Stimulated activated CD4-positive, alpha-beta T cell treated with anti-CD3 and anti-CD28 coated beads, Interleukin-1b, Interleukin-23, amount 100 ng/mL, for 24 hours (primary cell): ENCODE measurements at places on chromosomes 5 and 9.

GRCh38 chr5:23385036-23385435, 122.4 kb upstream of the PRDM9 start:
- DNase-seq, result no peak

DNA sequence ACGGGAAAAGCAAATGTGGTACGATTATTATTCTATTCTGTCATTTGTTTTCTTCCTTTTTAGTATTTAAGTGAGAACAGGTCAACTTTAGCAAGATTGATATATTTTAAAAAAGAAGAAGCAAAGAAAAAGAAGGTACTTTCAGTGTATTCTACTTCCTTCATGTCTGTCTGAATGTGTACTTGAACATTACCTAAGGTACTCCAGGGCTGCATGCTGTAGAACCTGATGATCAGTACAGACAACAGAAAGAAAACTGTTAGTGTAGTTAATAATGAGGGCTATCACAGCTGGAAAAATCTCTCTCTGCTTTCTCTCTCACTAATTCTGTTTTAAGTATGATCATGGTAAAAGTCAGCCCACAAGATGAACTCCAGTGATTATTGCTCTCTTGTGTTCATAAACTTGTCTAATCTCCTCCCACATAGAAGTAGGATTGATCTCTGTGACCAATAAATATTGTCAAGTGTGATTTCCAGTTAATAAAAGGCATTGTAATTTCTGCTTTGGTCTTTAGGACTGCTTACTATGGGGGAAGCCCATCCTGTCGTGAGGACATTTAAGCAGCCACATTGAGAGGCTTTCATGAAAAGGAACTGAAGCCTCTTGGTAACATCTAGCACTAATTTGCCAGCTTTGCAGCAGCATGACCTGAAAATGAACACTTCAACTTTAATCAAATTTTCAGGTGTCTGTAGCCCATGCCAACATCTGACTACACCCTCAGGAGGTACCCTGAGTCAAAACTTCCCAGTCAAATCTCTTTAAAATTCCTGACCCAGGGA, 864.0 kb upstream of the ACO1 start:
- DNase-seq, result no peak

DNA sequence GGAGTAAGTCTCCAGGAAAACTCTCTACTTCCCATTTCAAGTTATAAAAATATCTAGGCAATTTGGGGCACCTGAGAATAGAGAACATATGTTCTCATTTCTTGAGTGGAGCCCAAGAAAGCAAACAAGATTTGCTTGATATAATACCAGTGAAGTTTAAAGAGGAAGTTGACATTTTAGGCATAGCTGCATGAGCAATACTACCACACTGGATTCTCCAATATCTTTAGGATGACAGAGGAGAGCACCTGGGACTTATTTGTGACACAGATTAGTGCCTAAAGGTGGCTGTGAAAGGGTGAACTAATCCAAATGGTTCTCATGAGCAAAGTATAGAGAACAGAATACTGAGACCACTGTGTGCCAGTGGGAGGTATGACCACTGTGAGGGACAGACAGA, 423.5 kb upstream of the RIOK2 start:
- no peak for DNase-seq

DNA sequence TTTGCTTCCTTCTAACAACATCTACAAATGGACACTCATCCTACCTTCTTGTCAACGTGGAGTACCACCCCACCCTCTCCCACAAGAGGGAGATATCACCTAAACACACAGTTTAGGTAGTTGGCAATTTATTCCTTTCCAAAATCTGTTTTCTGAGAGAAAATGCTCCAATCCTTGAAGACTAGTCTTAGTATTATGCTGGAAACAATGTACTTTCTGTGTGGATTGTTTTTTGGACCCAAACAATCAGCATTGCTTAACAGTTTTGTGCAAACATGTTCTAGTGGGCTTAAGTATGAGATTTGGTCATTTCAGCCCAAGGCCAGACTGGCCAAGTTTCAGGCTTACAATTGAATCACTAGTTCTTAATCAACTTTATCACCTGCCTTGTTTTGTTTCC, 359.1 kb downstream of the ARHGEF28 start:
- DNase-seq, result no peak

DNA sequence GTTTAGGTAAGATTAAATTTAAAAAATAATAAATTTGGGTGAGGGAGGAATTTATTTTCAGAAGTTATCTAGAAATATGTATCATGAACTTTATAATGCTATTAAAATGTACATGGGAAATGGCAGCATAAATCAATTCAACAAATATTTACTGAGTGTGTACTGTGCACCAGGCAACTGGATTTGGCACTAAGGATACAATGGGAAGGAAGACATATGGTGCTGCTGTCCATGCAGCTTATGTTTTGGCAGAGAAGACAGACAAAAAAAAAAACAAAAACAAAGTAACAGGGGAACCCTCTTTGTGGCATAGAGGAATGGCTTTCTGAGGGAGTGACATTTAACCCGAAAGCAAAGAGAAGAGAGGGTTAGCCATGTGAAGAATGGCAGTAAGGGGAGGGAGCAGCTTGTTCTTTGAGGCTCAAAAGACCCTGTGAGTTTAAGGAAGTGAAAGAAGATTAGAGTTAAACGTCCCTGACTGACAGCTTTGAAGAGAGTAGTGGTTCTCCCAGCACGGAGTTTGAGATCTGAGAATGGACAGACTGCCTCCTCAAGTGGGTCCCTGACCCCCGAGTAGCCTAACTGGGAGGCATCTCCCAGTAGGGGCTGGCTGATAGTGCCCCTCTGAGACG, 23.9 kb downstream of the CNTRL start:
- no peak for DNase-seq

- no peak for DNase-seq
Measured at GRCh38 chr5:11319836-11320580, 559.0 kb upstream of the DAP start.

- DNase-seq, result no peak
Measured at GRCh38 chr9:123300554-123300953, 32.2 kb upstream of the STRBP start.

GRCh38 chr5:135264451-135265440, 134.3 kb downstream of the MACROH2A1 start:
- no peak for DNase-seq

DNA sequence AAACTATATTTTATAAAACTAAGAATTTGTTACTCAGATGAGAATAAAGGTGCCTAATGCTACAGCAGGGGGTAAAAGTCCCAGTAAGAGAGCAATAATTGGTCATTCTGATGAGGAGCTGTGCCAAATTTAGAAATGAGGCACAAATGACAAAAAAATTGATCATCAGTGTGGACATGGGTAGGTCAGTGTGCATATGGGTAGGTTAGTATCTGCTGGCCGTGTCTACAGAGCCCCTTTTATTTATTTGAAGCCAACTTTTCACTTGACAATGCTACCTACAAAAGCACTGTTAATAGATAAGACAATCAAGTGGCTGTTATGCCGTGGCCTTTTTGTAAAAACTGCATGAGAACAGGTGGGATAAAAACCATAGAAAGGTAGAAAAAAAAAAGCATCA, 454.6 kb downstream of the RAB3C start:
- DNase-seq, result no peak

- no peak for DNase-seq
Measured at GRCh38 chr5:403995-404394, 39.0 kb upstream of the EXOC3 start.

- no peak for DNase-seq
Measured at GRCh38 chr9:11618241-11618805, 1005.5 kb upstream of the PTPRD start.

- DNase-seq, result no peak
Measured at GRCh38 chr5:73143716-73144115, 23.3 kb downstream of the TMEM171 start.

- DNase-seq, result no peak
Measured at GRCh38 chr5:38636626-38637025, 80.2 kb upstream of the LIFR start.

- no peak for DNase-seq
Measured at GRCh38 chr5:112329419-112330090, 89.5 kb downstream of the EPB41L4A start.

DNA sequence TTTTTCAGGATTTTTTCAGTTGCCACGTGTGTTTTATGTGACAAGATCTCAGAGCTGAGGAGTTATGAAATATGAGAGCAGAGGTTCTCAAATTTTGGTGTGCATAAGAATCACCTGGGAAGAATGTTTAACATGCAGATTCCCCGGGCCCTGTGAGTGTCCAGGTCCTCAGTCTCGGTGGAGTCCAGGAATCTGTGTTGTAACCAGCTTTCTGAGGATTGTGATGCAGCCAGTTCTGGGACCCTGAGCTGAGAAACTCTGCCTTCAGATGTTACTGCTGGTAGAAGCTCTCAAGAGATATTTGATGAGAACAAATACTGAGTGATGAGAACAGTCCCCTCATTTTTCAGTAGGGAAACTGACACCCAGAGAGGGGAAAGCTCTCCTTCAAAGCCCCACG, 102.8 kb upstream of the SAP30L start:
- DNase-seq, result no peak

DNA sequence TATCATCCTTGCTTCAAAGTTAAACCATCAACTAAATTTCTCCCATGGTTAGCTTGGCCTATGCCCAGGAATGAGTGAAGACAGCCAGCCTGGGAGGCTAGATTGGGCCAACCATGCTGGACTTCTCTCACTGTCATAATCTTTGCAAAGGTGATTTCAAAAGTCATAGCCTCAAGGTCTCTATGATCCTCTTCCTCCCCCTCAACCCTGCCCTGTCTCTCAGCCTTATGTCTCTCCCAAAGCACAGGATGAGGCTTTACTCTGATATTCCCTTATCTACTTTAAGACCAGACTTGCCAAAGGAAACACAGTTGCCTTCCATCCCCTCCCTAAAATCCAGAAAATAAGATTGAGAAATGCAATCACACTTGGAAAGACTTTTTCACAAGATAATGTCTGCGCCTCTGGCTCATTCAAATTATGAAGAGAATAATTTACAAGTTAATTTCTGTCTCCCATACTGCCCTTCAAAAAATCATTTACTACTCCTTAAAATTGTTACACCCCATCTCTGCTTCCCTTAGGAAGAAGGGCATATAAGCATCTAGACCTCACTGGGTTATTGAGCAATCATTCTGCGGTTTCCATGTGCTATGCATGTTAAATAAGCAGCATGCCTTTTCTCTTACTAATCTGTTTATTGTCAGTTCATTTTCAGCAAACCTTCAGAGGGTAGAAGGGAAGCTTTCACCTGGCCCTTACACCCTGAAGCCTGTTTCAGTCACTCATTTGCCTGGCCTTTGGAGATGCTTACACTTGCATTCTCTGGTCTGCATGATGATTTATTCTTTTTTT, 113.8 kb upstream of the ANKRD55 start:
- no peak for DNase-seq

DNA sequence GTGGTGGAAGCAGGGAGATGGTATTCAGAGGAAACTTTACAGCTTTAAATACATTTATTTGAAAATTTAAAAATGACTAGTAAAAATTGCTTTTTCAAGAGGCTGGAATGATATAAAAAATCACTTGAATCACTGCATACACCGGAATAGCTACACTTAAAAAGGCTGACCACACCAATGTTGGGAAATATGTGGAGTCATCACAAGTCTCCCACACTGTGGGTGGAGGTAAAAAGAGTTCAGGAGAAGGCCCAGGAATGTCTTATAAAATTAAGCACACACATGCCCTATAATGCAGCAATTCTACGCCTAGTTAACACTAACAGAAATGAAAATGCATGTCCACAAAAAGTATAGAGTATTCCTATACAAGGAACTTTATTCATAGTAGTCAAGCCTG, 198.1 kb downstream of the ROR2 start:
- DNase-seq, result no peak

DNA sequence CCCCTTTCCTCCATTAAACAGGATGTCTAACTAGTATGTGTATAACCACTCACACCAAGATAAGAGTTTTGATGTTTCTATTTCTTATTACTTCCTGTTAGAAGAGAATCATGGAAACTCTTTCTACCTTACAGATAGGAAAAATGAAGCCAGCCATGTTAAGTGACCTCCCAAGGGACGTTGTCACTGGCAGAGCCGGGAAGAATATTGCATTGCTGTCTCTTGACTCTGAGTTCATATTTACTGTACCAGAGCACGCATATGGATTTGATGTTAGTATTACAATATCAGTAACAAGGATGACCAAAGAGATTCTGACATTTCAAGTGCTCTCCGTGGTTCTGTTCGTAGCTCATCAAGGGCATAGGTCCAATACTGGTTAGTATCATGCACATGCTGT, 12.5 kb upstream of the C5orf63 start:
- DNase-seq, result no peak

- no peak for DNase-seq
Measured at GRCh38 chr9:107102011-107102410, 181.1 kb upstream of the RAD23B start.
